Head of caudate nucleus (tissue), 42 donors: ENCODE measurements at places on chromosomes 2 and 18.
A peak's percentile ranks its signal among the peaks of the same experiment; 100 is the strongest.

- DNase-seq, result no peak
These were observed 61.1 kb upstream of the SP3 start for GRCh38 chr2:174026122-174026845.

GRCh38 chr18:11362856-11363255, 213.5 kb upstream of the PIEZO2 start:
- no peak for DNase-seq

- DNase-seq, result peak; percentile 48
These were observed 73.5 kb upstream of the NEDD4L start for GRCh38 chr18:57970356-57971095.

DNA sequence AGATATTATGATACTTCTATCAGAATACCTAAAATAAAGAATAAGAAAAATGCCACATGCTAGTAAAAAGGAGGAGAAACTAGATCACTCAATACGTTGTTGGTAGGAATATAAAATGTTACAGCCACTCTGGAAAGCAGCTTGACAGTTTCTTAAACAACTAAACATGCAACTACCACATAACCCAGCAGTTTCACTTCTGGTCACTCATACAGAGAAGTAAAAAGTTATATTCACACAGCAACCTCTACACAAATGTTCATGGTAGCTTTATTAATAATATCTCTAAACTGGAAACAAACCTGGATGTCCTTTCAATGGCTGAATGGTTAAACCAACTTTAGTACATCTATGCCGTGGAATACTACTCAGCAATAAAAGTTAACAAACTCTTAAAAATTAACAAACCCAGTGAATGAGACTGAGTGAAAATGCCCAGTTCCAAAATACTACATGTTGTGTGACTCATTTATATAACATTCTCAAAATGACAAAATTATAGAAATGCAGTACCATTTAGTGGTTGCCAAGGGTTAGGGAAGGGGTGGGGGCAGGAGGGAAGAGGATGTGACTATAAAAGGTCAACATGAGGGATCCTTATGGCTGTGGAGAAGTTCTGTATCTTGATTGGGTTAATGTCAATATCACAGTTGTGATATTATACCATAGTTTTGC, 124.1 kb downstream of the MMADHC start:
- DNase-seq, result no peak
